Stimulated activated CD4-positive, alpha-beta T cell treated with anti-CD3 and anti-CD28 coated beads, Interleukin-1b, Interleukin-23, amount 100 ng/mL, for 4 hours (primary cell): ENCODE measurements at places on chromosomes 2 and 18.

DNA sequence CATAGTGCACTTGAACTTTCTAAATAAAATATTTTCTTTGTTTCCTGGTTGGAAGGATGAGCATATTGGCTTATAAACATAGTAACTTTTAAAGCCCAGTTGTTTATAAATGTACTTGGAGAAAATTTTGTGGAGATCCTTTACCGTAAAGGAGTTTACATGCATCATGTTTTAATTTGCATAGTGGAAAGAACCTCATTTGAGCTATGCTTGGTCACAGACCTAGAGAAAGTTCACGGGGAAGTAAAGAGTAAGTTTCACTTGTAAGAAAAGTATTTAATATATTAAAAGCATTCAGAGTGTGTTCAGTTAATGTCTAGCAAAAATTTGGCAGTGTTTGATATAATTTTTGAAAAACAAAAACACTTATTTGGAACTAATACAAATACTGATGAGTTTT is 45.3 kb downstream of the PIKFYVE start:
- no peak for DNase-seq

GRCh38 chr2:68379184-68379708 is 14.2 kb downstream of the PLEK start:
- DNase-seq: no peak

DNA sequence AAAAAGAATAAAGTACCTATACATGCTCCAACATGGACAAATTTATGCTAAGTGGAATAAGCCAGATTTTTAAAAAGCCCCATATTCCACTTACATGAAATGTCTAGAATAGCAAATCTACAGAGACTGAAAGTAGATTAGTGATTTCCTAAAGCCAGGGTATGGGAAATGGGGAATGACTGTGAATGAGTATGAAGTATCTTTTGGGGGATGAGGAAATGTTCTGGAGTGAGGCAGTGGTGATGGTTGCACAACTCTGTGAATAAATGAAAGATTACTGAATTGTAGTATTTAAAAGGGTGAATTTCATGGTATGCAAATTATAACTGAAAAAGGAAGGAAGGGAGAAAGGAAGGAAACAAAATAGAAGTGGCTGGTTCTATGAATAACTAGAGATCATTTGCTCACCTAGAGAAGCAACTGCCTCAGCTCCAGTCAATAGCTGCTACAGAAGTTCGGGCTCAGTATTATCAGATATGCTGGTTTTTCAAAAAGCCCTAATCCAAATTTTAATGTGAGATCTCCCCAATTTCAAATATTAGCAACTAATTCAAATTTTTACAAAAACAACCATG is 39.3 kb downstream of the MAP3K2 start:
- DNase-seq: no peak

GRCh38 chr2:40204268-40204667 is 247.6 kb downstream of the SLC8A1 start:
- DNase-seq: no peak

DNA sequence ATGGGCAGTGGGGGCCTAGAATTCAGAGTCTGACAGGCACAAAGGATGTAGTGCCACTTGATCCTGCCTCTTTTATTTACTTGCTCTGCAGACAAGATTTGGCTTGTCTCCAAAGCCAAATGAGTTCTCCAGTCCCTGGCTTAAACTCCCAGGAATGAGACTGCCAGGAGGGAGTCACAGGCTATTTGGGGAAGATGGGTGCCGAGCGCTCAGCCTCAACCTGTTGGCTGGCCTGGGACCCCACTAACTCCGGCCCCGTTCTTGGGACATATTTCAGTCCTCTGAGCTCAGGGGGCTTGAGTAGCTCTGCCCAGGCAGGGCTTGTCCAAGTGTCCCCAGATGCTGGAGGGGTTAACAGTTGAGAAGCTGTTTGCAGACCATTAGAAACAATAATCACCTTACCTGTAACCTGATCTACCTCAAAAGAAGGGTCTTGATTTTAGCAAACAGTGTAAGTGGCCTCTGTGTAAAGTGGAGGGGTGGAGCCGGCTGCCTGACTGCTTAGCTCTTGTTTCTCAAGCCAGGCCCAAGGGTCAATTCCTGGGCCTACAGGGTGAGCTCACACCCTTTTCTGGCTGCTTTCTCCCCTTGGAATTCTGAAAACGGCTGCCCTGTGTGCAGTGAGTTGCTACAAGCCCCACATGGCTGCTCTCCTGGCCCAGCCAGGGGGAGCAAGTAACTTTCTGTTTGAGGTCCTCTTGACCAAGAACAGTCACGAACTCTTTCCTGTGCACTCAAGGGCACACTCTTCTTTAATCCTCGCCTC is 27.1 kb upstream of the FZD5 start:
- no peak for DNase-seq

DNA sequence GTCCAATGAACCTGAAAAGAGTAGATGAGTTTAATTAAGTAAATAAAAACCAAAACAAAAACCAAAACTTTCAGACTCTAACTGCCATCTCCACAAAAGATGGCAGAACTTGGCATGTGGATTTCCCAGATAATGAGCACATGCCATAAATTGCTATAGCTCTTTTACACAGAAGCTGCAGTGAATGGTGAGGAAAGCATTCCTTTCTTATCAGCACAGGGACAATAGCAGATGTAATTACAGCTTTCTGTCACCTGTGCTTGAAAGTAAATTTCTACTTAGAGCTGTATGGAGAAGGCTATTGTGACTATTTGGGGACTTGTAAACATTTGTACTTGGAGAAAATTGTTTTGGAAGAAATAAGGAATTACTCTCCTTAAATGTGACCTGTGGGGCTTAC is 378.4 kb downstream of the RPRM start:
- DNase-seq: no peak

DNA sequence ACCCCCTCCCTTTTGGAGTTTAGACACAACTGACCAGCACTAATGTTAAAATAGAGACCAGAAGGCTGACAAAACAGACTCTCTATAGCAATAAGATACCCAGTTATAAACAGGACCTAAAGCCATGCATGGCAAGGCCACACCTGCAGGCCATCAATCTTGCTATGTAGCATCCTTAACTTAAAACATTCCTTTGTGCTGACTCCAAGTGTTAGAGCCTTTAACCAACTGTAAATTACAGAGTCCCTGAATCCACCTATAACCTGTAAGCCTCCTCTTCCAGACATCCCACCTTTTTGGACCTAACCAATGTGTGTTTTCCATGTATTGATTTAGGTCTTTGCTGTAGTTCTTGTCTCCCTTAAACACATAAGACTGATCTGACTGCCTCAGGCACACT is 17.9 kb downstream of the ANKMY1 start:
- DNase-seq: no peak

- no peak for DNase-seq
These were observed 270.1 kb downstream of the RDH14 start for GRCh38 chr2:18290386-18290785.

DNA sequence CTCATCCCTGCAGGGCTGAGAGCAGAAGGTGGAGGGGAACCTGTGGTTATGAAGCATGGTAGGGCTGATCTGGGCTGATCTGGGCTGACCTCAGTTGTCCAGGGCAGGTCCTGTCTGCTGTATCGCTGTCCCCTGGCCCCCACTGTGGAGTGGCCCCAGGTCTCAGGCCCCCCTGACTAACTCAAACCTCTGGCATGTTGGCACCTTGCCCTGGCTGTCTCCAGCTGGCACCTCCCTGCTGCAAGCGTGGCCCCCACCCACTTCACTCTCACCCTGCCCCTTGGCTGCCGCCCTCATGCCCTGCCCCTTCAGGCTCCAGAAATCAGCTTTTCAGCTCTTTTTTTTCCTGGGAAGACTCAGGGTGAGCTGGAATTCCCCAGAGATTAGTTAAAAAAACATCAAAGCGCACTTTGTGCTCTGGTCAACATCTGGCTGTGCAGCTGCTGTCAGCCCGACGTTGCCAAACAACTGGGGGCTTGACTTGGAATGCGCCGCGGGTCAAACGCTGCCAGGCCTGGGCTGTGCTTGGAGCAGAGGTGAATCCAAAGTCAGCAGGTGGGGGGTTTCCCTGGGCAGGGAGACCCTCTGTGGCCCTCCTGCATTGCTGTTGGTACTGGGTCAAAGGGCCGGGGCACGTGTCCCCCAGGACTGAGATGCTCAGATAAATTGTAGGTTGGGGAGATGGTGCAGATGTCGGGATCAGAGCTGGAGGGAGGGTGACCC is 173.8 kb upstream of the HDAC4 start:
- DNase-seq: no peak

GRCh38 chr2:227406177-227407031 is 18.7 kb upstream of the SCYGR1 start:
- DNase-seq: no peak

DNA sequence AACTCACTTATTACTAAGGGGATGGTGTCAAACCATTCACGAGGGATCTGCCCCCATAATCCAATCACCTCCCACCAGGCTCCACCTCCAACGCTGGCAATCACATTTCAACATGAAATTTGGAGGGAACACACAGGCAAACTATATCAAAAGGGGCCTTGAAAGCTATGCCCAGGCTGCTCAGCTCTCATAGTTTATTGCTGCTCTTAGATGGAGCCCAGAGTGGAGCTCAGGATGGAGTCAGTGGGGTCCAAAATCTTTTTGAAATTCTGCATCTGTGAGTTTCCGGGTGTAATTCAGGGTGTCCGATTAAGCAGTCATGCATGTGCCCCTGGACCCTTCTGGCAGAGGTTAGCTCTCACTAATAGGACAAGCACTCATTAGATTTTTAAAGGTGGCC is 24.3 kb downstream of the RHOB start:
- no peak for DNase-seq

DNA sequence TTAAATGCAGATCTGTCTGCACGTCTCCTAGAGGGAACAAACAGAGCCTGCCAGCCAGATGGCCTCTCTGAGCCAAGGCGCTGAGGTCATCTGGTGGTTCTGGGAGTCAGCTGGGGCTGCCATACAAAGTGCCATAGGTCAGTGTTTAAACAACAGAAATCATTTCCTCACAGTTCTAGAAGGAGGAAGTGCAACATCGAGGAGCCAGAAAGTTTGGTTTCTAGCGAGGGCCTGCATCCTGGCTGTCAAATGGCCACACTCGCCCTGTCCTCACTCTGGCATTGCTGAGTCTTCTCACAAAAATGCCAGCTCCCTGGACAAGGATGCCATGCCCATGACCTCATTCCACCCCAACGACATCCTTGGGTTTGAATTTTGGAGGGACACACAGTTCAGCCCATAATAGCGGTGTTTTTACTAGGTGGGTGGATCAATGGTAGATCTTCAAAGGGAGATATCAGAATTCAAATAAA is 59.6 kb downstream of the MYT1L start:
- DNase-seq: no peak

DNA sequence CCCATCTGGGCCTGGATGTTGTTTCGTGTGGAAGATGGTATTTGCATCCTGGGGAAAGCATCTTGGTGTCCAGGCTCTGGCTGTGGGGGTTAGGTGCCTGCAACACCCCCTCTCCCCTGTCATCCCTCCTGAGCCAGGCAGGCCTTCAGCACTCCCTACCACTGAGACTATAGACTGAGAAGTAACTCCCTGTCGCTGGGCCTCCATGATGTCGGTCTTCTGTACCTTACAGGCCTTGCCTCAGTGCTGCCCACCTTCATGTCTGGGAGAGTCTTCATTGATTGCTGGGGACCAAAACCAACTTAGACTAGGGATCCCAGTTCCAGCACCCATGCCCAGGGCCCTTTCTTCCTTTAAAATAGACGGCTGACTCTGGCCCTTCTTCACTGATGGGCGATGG is 33.1 kb upstream of the DNMT3A start:
- DNase-seq: no peak

DNA sequence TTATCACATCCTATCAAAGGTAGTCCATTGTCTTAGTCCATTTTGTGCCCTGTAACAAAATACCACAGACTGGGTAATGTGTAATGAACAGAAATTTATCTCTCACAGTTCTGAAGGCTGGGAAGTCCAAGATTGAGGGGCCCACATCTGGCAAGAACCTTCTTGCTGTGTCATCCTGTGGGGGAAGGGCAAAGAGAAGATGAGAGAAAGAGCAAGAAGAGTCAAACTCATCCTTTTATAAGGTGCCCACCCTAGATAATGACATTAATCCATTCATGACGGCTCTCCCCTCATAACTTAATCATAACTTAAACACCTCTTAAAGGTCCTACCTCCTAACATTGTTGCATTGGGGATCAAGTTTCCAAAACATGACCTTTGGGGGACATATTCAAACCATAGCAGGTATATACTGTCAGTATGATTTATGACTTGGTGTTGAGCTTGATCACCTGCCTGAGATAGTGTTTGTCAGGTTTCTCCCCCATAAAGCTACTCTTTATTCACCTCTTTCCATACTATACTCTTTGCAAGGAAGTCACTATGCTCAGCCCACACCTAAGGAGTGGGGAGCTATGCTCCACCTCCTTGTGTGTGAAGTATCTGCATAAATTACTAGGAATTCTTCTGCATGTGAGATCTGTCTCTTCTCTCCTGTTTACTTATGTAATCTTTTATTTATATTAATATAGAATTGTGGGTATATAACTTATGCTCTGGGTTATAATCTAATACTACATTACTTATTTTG is 5.2 kb upstream of the MAP3K2 start:
- DNase-seq: no peak

GRCh38 chr2:64410671-64411070 is 43.3 kb upstream of the LGALSL start:
- DNase-seq: no peak

DNA sequence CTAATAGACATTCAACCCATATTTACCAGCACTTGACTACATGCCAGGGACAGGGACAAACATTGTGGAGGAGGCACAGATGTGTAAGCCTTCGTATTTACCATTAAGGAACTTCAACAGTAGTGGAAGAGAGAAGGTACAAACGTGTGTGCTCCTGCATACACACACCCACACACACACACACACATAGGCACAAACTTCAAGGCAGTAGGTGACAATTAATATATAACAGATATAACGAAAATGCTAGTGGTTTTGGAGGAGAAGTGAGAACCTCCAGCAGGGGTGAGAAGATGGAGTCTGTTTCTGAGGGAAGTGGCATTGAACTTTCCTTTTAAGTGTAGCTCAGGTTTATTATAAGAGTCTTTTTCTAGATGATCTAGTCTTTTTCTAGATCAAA is 231.1 kb downstream of the SETBP1 start:
- DNase-seq: no peak

DNA sequence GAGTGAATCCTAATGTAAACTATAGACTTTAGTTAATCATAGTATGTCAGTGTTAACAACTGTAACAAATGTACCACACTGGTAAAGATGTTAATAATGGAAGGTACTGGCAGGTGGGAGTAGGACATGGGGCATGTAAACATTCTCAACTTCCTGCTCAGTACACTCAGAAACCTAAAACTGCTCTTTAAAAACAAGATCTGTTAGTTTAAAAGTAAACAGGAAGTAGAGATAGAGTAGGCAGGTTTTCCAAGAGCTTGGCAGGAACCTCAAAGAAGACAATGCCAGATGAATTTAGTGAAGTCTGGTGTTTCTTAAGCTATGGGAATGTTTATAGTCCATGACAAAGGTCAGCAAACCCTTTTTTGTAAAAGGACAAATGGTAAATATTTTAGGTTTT is 46.6 kb downstream of the CCDC138 start:
- no peak for DNase-seq
